ENCODE measurements at places on chromosomes 11 and 22.

DNA sequence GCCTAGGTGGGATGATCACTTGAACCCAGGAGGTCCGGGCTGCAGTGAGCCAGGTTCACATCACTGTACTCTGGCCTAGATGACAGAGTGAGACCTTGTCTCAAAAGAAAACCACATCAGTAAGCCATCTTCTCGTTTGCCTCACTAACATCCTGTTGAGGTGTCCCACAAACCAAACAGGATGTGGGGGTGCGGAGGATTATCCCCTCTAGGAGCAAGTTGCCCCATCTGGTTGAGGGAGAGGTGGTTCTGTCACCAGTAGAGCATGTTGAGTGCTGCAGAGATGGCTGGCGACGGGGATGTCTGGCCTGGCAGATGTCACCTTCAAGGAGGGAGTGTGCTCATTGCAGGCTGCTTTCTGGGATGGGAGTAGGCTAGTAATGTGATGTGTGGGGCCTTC lies 72.4 kb downstream of the ZNRF3 start:
- DNase-seq, result peak; percentile 36

DNA sequence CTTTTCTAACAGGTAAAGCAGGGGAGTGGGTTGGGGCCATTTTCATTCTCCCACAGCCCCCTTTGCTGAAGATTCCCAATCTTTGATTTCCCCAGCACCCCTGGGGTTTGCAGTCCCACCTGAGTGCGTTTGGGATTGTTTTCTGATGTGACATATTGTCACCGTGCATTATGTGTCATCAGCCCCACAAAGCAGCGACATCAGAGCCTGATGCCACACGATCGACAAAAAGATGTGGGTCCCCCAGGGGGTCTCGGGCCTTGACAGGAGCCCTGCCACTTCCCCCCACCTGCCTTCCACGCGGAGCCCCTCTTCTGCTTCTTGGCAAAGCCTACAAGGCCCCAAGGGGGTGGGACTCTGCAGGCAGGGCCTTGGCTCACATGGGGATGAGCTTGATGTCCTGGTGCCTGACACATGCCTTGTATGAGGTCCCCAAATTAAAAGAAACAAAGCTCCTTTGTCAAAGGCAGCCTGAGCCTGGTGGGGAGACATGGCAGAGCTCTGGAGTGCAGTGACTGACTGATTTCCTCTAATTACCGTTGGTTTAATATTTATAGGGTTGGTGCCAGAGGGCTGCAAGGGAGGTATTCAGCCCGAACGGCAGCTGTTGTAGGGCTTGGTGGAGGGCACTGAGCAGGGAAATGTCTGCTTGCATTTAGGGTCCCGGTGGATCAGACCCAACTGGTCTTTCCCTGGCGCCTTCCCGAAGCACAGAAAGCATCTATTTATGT lies 149.2 kb downstream of the MIAT start:
- no peak for DNase-seq

- DNase-seq, result no peak
These were observed 12.8 kb upstream of the SPI1 start for GRCh38 chr11:47391077-47391583.

GRCh38 chr11:8247312-8247711 lies 16.4 kb downstream of the LMO1 start:
- no peak for DNase-seq

DNA sequence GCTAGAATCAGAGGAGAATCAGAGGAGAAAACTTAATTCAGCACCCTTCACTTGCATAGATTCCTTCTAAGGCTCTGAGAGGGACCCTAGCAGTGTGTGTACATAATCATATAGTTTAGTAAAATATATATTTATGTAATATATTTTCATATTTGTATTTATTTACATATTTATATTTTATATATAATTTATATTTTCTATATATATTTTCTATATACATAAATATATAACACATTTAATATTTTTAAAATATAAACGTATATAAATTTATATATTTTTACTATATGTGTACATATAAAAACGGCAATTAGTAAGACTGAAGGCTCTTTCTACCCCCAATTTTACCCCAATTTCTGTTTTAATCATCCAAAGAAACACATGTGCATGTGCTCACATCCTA lies 80.3 kb downstream of the NXPE2 start:
- no peak for DNase-seq

- DNase-seq, result no peak
These were observed 18.9 kb downstream of the BCR start for GRCh38 chr22:23199159-23199558.

DNA sequence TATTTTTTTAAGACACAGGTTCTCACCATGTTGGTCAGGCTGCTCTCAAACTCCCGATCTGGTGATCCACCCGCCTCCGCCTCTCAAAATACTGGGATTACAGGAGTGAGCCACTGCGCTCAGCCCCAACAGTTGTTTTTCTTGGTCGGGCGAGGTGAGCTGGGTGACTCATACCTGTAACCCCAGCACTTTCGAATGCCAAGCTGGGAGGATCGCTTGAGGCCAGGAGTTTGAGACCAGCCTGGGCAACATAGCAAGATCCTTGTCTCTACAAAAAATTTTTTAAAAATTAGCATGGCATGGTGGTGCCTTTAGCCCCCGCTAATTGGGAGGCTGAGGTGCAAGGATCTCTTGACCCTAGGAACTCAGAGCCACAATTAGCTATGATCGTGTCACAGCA lies 7.0 kb upstream of the NF2 start:
- no peak for DNase-seq

All from activated naive CD8-positive, alpha-beta T cell treated with anti-CD3 and anti-CD28 coated beads, Interleukin-2, amount 50 U/mL, for 16 hours (primary cell).